Astrocyte of the spinal cord (primary cell): ENCODE measurements at places on chromosomes 6 and 20.

GRCh38 chr6:80872199-80872950, 765.9 kb downstream of the BCKDHB start:
- peak; percentile 54 for DNase-seq

DNA sequence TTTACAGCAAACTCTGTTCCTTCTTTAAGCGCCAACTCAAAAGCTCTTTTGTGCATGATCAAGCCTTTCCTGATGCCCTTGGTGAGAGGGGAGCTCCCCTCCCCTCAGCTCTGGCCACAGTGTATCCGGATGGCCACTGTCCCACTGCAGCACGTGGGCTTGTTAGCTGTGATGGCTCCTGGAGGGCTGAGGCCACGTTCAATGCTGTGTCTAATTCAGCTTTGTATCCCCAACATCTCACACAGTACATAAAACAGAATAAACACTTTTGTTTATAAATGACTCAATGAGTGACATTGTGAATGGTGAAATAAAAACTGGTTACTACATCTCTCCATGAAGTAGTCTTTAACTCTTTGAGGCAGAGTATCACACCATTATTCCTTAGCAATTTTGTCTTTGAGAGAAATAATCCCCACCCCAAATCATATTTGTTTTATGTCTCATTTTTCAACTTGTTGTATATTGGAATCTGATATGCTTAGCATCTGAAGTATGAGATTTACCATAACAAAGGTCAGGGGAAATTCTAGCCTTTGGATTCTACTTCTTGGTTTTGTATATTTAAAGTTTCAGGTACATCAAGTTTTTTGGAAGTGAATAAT, 44.5 kb downstream of the EDN1 start:
- DNase-seq = no peak

GRCh38 chr20:56465997-56466396, 2.4 kb upstream of the RTF2 start:
- DNase-seq = no peak

GRCh38 chr6:15458021-15458459, 204.8 kb downstream of the DTNBP1 start:
- no peak for DNase-seq

- no peak for DNase-seq
Observed at GRCh38 chr6:80328652-80329051, 222.2 kb downstream of the BCKDHB start.
